ENCODE measurements at places on chromosomes 2 and 18.

GRCh38 chr2:83196225-83196624, 1262.9 kb downstream of the SUCLG1 start:
- H3K36me3 ChIP-seq, result no peaks in the 10 kb centered on the region
- H3K4me3 ChIP-seq, result no peak overlapping the region
- H3K27me3 ChIP-seq, result no peaks in the 10 kb centered on the region
- no peak for DNase-seq
- H3K4me1 ChIP-seq, result peaks cover 5% of the 10 kb centered on the region

- no peak overlapping the region for H3K4me3 ChIP-seq
- no peak overlapping the region for H3K27ac ChIP-seq
- H3K27me3 ChIP-seq, result no peaks in the 10 kb centered on the region
- H3K36me3 ChIP-seq, result no peaks in the 10 kb centered on the region
- H3K4me1 ChIP-seq, result peaks cover 52% of the 10 kb centered on the region
- DNase-seq, result no peak
Measured at GRCh38 chr18:63144748-63145147, 174.8 kb downstream of the BCL2 start.

- no peaks in the 10 kb centered on the region for H3K36me3 ChIP-seq
- no peak for DNase-seq
- no peak overlapping the region for H3K27ac ChIP-seq
Measured at GRCh38 chr2:159939946-159940345, 122.5 kb downstream of the PLA2R1 start.

DNA sequence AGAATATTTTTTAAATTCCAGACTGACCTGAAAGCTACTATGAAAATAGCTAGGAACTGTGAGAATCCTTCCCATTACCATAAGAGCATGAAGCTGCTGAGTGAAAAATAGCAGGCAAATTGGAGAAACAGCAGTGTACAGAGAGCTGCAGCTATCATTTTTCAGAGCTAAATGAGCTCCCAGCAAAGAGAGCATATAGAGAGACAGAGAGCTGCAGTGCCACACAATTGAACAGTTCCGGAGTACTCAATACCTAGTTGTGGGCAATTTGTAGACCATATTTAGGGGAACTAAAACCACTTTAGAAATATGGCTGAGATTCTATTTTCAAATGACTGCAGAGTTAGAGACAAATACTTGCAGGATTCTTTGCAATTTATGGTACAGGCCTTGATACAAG, 645.3 kb downstream of the STK39 start:
- no peak overlapping the region for H3K4me3 ChIP-seq
- DNase-seq, result no peak
- H3K27ac ChIP-seq, result no peak overlapping the region
- H3K27me3 ChIP-seq, result no peaks in the 10 kb centered on the region
- no peaks in the 10 kb centered on the region for H3K4me1 ChIP-seq

DNA sequence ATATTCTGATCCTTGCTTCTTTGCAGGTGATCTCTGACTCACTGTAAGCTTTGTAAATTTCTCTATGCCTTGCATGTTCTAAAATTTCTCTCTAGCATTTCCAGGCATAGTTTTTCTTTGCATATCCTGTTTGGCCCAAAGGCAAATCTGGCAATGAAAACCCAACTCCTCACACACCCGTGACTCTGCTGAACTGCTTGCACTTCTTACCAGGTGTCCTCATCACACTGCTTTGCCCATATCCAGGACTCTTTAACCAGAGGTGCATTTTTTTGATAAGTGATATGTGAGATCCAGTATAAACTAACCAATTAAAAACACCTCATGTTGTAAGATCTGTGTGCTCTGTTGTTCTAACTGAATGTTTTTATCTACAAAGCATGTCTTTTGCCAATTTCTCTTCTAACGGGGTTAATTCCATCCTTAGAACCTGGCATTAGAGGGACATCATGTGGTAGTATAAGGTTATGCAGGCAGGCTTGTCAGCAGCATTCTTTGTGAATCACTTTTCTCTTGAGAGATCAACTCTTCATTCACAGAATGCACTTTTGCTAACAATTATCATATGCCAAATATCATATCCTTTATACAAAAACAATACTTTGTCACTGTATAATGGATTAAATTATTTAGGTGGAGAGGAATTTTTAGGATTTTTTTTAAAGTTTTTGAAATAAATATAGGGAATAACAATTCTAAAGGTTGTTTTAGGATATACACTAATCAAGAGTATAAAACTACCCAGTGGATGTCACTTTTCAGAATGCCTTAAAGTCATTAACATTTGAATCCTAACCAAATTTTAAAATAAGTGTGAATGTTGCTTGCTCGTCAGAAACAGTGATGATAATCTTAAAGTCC, 20.8 kb upstream of the TMX3 start:
- no peak for DNase-seq
- H3K4me3 ChIP-seq, result no peak overlapping the region
- H3K27ac ChIP-seq, result no peak overlapping the region
- H3K4me1 ChIP-seq, result no peaks in the 10 kb centered on the region
- no peaks in the 10 kb centered on the region for H3K27me3 ChIP-seq
- no peaks in the 10 kb centered on the region for H3K36me3 ChIP-seq

- DNase-seq, result no peak
- H3K4me1 ChIP-seq, result peaks cover 7% of the 10 kb centered on the region
- H3K27me3 ChIP-seq, result no peaks in the 10 kb centered on the region
- peaks cover 4% of the 10 kb centered on the region for H3K36me3 ChIP-seq
Measured at GRCh38 chr2:226497146-226497909, 302.3 kb downstream of the IRS1 start.

- no peak overlapping the region for H3K4me3 ChIP-seq
- peaks cover 17% of the 10 kb centered on the region for H3K4me1 ChIP-seq
- no peak overlapping the region for H3K27ac ChIP-seq
- no peaks in the 10 kb centered on the region for H3K36me3 ChIP-seq
- DNase-seq, result peak; percentile 6
Measured at GRCh38 chr2:8549273-8549922, 132.5 kb upstream of the ID2 start.

- no peaks in the 10 kb centered on the region for H3K36me3 ChIP-seq
- H3K27ac ChIP-seq, result no peak overlapping the region
- H3K4me3 ChIP-seq, result no peak overlapping the region
- H3K4me1 ChIP-seq, result peaks cover 12% of the 10 kb centered on the region
- H3K27me3 ChIP-seq, result peaks cover 4% of the 10 kb centered on the region
Measured at GRCh38 chr2:113240150-113240914, 38.4 kb downstream of the PAX8 start.

DNA sequence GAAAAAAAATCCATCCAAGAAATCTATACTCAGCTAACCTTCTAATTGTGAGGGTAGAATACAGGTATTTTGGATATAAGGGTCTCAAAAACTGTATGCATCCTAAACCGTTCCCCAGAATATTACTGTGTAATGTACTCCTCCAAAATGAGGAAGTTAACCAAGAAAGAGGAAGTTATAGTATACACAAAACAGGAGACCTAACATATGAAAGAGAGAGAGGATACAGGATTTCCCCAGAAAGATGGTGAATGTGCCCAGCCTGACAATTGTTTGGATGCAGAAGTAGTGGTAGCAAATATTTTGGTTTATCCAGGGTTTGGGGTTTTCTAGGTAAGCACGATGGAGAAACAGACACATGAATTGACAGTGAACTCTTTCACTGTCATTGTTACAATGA, 50.6 kb downstream of the GALNT3 start:
- no peak overlapping the region for H3K4me3 ChIP-seq
- H3K27ac ChIP-seq, result no peak overlapping the region
- H3K27me3 ChIP-seq, result no peaks in the 10 kb centered on the region
- peaks cover 3% of the 10 kb centered on the region for H3K36me3 ChIP-seq

GRCh38 chr2:129907256-129907998, 72.0 kb upstream of the RAB6C start:
- H3K27me3 ChIP-seq, result no peaks in the 10 kb centered on the region
- H3K36me3 ChIP-seq, result no peaks in the 10 kb centered on the region
- peak; percentile 32 for DNase-seq
- H3K4me3 ChIP-seq, result no peak overlapping the region
- peaks cover 14% of the 10 kb centered on the region for H3K4me1 ChIP-seq
- no peak overlapping the region for H3K27ac ChIP-seq

DNA sequence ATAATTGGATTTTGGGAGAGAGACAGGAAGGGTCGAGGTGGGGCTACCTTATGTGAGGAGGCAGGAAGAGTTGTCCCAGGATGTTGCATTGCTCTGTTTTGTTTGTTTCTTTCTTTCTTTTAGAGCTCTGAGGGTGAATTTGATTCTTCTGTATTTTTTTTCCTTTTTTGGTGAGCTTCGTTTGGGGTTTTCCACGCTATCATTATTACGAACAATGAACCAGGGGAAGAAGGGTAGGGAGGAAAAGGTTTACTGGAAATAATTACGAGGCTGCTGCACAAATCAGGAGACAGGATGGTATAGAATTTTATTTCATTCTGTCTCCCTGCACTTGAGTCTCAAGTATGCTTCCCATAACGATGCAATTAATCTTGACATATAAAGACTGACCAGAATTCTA, 51.4 kb upstream of the ZNF516 start:
- H3K4me1 ChIP-seq, result peaks cover 6% of the 10 kb centered on the region
- DNase-seq, result no peak
- no peaks in the 10 kb centered on the region for H3K27me3 ChIP-seq
- no peak overlapping the region for H3K4me3 ChIP-seq
- H3K36me3 ChIP-seq, result peaks cover 3% of the 10 kb centered on the region

DNA sequence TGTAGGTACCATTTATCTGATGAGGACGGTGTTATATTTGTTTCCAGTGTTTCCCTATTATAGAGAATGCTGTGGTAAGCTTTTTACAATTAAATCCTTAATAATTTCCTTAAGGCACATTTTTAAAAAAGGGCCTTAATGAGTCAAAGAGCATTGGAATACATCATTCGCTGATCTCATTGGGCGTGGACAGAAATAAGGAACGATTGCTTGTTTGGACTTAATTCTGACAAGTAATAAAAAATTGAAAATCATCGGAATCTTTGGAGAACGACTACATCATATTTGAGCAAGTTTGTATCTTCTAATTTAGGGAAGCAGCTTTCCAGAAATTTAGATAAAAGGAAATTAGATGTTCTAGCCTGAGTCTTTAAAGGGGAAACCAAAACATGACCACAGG, 11.3 kb downstream of the AGPS start:
- H3K27me3 ChIP-seq, result no peaks in the 10 kb centered on the region
- H3K36me3 ChIP-seq, result peaks cover 9% of the 10 kb centered on the region
- DNase-seq, result no peak
- H3K4me3 ChIP-seq, result no peak overlapping the region

- H3K27me3 ChIP-seq, result no peaks in the 10 kb centered on the region
- H3K27ac ChIP-seq, result no peak overlapping the region
- DNase-seq, result no peak
- peaks cover 30% of the 10 kb centered on the region for H3K36me3 ChIP-seq
- no peaks in the 10 kb centered on the region for H3K4me1 ChIP-seq
- H3K4me3 ChIP-seq, result no peak overlapping the region
Measured at GRCh38 chr2:108776475-108776874, 10.1 kb upstream of the CCDC138 start.

DNA sequence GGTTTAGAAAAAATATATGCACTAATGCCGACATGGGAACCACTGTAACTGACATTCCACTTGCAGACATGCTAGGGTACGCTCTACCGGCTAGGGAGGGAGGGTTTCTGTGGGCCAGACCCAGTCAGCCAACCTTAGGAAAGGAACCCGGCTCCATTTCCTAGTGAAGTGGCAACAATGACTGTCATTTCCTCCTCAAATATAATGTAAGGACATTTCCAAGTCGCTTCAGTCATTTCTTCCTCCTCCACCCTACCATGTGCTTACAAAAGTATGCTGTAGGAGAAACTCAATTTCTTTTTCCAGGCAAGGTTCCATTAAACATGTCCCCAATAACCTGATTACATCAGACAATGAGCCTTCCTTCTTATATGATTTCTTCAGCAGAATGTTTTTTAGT, 64.3 kb upstream of the PSMD14 start:
- H3K4me1 ChIP-seq, result peaks cover 41% of the 10 kb centered on the region
- peak overlapping the region; percentile 98 for H3K27ac ChIP-seq
- H3K36me3 ChIP-seq, result no peaks in the 10 kb centered on the region
- H3K27me3 ChIP-seq, result no peaks in the 10 kb centered on the region

- H3K4me3 ChIP-seq, result no peak overlapping the region
- DNase-seq, result no peak
- peaks cover 95% of the 10 kb centered on the region for H3K4me1 ChIP-seq
- H3K27me3 ChIP-seq, result no peaks in the 10 kb centered on the region
Measured at GRCh38 chr2:7012141-7012764, 95.0 kb downstream of the RNF144A start.

GRCh38 chr2:76825140-76825970, 696.8 kb downstream of the LRRTM4 start:
- no peak for DNase-seq
- H3K4me3 ChIP-seq, result no peak overlapping the region
- peaks cover 18% of the 10 kb centered on the region for H3K4me1 ChIP-seq
- H3K36me3 ChIP-seq, result no peaks in the 10 kb centered on the region

DNA sequence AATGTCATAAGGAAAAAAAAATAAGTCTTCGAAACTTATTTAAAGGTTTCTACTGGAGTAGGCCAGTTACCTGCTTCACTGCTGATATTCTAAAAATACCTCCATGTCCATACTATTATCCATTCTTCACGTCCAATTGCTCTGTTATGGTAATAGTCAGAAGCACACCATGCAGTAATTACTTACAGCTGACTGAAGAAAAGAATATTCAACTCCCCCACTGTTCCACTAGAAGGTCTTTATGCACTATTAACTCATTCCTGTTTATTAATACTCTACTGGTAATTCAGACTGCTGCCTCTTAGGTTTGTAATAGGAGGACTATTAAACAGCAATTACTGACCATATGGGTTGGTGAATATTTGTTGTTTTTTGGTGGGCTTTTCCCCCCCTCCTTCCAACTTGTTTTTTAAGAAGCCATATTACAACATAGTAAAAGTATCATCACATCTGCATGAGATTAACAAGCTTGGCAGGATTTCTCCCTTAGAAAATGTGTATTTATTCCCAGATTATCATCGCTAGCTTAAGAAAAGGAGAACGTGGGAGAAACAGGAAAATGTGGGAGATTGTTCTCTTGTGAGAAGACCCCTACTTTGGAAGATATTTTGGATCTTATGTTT, 806.4 kb upstream of the FANCL start:
- DNase-seq, result no peak
- no peaks in the 10 kb centered on the region for H3K27me3 ChIP-seq
- no peak overlapping the region for H3K4me3 ChIP-seq
- no peak overlapping the region for H3K27ac ChIP-seq
- H3K36me3 ChIP-seq, result no peaks in the 10 kb centered on the region

DNA sequence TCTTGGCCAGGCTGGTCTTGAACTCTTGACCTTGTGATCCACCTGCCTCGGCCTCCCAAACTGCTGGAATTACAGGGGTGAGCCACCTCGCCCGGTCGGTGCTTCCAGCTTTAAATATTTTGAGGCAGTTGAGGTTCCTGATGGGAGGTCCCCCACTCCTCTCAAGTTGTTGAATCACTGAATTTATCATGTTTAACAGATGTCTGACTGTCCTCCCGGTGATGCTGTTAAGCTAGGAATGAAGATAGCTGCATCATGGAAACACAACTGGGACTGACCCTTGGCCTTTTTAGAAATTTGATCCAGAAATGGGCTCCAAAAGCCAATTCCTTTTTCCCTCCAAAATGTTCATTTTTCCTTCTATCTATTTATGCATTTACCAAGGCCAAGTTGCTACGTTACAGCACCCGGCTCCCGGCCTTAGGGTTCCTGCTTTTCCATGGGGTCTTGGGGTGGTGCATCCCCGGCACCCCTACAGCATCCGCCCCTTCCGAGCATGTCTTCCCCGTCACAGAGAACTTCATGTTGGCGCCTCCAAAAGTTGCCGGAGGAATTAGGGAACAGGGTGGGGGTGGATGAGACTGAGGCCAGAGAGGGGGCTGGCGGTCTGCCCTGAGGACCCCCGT, 43.9 kb downstream of the PAX8 start:
- no peaks in the 10 kb centered on the region for H3K27me3 ChIP-seq
- H3K36me3 ChIP-seq, result no peaks in the 10 kb centered on the region
- H3K27ac ChIP-seq, result no peak overlapping the region
- H3K4me3 ChIP-seq, result no peak overlapping the region
